NCI-H1048 (cell line): ENCODE measurements at places on chromosomes 1 and 21.

- DNase-seq = no peak
Observed at GRCh38 chr1:168340781-168341482, 60.3 kb downstream of the TBX19 start.

- DNase-seq = no peak
Observed at GRCh38 chr1:174398246-174398645, 49.5 kb upstream of the GPR52 start.

- no peak for DNase-seq
Observed at GRCh38 chr1:185015631-185016030, 29.7 kb upstream of the RNF2 start.

DNA sequence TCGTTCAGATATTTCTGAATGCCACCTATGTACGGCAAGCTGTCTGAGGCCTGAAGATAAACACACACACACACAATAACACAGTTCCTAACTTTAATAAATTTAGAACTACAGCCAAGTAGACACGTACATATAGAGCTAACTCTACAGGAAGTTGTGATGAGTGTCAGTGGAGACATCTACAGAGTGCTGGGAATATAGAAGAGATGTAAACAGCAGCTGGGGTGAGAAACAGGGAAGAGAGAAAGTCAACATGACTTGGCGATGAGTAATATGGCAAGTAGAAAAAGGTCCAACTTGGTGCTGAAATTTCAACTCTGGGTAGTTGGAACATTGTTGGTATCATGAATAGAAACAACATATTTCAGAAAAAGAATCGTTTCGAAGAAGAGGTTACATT is 206.5 kb downstream of the ZP4 start:
- DNase-seq = no peak
